ENCODE measurements at places on chromosomes 16 and 17. TPM values are rescaled to one million over a fixed set of nuclear protein-coding genes. Genes with fewer than 3 reads are reported as not detected.

The CLDN9 gene
- not detected for total RNA-seq

The C1QBP gene
- 144 TPM for total RNA-seq

The FOXF1 gene
- 31.5 TPM for total RNA-seq

The LPO gene
- total RNA-seq, result not detected

The ZG16 gene
- not detected for total RNA-seq

- peak; percentile 83 for DNase-seq
These were observed 6.8 kb upstream of the NOTUM start for GRCh38 chr17:81967533-81968395.

GRCh38 chr17:32609884-32610650 lies 123.3 kb downstream of the CDK5R1 start:
- DNase-seq, result no peak

GRCh38 chr17:15648386-15648785 lies 28.9 kb upstream of the FBXW10B start:
- DNase-seq, result no peak

- no peak for DNase-seq
These were observed 14.4 kb downstream of the CPNE2 start for GRCh38 chr16:57106767-57107166.

GRCh38 chr16:82368041-82368440 lies 198.0 kb upstream of the MPHOSPH6 start:
- DNase-seq, result peak; percentile 9

- DNase-seq, result no peak
These were observed 20.4 kb downstream of the ALOX12B start for GRCh38 chr17:8066841-8067775.

DNA sequence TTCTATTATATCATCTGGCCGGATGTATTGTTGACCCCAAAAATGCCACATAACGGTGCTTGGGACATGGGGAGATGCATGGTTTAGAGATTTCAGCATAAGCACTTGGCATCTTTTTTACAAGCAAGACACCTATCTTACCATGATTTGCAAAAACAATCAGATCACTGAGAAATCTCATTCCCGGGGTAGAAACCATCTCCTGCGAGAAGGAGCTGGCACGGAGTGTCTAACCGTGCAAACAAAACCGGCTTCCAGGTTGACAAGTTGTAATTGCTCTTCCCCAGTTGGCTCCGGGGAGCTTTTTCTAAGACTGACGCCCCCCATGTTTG lies 1.0 kb downstream of the SLC16A6 start:
- DNase-seq, result no peak

Measured in fibroblast of lung (primary cell).